ENCODE measurements at places on chromosomes 4 and X. TPM values are rescaled to one million over a fixed set of nuclear protein-coding genes. Genes with fewer than 3 reads are reported as not detected.

Gene SLC6A14
- total RNA-seq: not detected

Gene RTL5
- 8.4 TPM for total RNA-seq

Gene CT45A1
- total RNA-seq: not detected

Gene GPRASP2
- 2.2 TPM for total RNA-seq

Gene INTU
- not detected for total RNA-seq

Gene PDHA1
- total RNA-seq: 116 TPM

Gene SOWAHB
- not detected for total RNA-seq

Gene ADGRG2
- total RNA-seq: not detected

Gene NBDY
- total RNA-seq: 34.3 TPM
